A549 (cell line): ENCODE measurements at places on chromosomes 16 and 17. TPM values are rescaled to one million over a fixed set of nuclear protein-coding genes. Genes with fewer than 3 reads are reported as not detected.
A peak's percentile ranks its signal among the peaks of the same experiment; 100 is the strongest.

NTN3 gene
- polyA plus RNA-seq: 0.04 TPM in 1 of 3 replicates, not detected in the others

DNA sequence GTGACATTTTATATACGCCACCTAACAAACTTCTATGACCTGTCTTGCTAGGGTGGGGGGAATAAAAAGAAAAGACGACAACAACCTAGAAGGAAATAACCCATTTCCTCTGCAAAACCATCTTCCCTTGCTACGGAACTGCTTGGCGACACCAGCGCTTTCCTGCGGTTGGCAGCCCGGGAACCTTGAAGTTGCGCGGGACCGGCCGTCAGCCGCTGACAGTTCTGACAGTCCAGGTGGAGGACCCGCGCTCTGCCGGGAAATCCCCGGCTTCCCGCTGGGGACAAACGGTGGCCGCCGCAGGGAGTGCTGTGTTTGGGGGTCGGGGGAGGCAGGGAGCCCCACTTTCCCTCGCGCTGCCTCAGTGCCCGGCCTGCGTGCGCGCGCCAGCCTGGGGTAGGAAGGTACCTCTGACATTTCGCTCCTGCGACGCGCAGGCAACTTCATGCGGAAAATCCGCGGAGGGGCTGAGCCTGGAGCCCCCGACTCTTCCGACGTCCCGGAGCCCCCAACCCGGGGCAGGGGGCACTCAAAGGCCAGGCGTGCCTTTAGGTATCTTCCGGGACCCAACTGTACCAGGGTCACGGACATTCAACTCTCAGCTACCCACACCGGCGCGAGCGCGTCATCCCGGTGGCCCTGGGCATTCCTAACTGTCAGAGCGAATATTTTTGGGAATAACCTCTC, 516 bp downstream of the SLC16A6 start:
- no peak for DNase-seq

DNA sequence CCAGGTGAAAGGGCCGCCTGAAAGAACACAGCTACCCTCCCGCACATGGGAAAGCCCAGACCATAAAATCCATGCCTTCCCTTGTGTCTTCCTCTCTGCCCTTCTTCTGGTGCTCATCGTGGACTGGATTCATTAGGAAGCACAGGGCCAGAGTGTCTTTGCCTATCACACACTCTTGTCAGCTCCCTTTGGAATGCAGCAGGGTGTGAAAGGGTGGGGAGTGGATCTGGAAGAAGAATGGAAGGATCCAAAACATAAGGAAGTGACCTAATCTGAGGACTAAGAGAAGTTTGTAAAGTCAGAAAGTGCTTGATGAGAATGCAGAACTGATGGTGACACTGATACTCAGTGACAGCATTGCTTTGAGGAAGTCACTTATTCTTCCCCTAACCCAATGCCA, 1147.3 kb upstream of the GOT2 start:
- DNase-seq: peak; percentile 8

C16orf96 gene
- 0.01 to 0.03 TPM in 2 of 3 replicates, not detected in the other for polyA plus RNA-seq

DNA sequence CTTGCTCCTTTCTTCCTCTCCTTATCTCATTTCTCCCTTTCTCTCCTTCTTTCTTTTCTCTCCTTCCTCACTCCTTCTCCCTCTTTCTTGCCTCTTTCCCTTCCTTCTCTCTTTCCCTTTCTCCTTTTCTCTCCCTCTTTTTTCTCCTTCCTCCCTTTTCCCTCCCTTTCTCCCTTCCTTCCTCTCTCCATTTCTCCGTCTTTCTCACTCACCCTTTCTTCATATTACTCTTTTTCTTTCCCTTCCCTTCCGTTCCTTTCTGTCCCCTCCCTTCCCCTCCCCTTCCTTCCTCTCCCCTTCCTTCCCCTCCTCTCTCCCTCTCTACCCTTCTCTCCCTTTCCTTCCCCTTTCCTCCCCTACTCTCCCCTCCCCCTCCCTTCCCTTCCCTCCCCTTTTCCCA, 240.8 kb downstream of the HS3ST3B1 start:
- DNase-seq: no peak

DNA sequence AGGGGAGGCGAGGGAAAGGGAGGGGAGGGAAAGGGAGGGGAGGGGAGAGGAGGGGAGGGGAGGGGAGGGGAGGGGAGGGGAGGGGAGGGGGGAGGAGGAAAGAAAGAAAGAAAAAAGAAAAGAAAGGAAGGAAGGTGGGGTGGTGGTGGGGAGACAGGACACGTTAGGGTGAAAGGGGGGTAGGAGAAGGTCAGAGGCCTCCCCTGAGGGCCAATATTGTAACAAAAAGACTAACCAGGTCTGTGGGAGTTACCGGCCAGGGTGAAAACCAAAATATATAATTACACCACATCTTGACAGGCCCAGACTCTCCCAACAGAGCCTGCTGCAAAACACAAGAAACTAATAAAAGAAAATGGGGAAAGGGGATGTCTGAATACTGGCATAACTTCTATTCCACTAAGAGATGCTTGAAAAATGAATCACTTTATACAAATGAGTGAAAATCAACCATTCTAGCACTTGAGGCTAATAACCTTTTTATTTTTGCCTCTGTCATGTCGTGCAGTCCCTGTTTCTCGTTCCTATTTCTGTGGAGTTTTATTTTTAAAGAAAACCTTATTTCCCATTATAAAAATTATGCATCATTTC, 10.0 kb downstream of the WDR45B start:
- DNase-seq: no peak

DNA sequence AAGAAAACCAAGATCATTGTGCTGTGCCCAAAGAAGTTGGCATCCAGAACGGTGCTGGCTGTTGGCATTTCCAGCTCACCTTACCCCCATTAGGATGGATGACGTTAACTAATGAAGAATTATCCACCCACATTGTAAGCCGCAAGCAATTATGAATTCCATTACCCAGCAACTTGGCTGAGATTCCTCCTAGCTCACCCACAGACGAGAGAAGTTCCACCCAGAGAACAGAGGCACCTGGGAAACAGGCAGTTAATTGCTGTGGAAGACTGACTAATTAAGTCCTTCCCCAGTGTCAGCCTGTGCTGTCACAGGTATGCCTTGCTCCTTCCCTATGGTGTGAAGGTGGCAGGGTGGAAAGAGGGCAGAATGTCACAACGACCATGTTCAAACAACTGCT, 456.2 kb upstream of the CDH5 start:
- DNase-seq: no peak

DNA sequence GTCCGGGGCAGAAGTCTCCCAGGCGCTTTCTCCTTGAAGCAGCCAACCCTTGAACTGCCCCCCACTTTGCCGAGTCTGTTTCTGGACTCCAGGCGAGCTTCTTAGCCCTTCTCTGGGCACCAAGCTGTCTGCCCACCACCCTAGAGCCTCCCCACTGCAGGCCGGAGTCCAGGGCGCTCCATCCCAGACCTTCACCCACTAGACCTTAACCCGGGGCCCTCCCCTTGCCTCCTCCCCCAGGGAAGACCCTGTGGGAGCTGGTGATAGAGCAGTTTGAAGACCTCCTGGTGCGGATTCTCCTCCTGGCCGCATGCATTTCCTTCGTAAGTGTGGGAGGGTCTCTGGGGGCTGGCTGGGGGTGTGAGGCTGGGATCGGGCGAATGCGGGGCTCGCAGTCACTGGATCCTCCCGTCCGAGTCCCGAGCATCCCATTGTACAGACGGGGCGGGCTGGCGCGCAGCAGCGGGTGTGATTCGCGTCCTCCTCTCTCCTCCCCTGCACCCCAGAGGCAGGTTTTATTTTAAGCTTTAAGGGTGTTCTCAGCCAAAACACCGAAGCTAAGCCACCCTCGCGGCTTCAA, 1.1 kb downstream of the ATP2A1 start:
- no peak for DNase-seq

DNA sequence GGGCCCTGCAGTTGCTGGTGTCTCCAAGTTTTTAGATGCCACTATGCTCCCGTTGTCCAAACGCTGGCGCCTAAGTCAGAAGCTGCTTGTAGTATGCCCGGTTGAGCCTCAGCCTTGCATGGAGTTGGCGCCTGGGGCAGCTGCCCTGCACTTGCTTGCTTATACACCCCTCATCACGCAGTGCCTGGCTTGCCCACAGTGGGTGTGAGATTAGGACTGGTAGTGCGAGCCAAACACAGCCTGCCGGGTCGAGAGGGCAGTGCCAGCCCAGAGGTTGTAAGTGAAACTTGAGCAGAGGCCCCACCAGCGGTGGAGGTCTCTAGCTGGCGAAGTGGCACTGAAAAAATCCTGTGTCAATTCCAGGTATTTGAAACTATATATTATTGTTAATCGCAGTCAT, 90.3 kb downstream of the ITFG1 start:
- DNase-seq: no peak

GRCh38 chr16:19850131-19850817, 34.4 kb downstream of the GPRC5B start:
- no peak for DNase-seq

GRCh38 chr16:56409195-56409594, 16.1 kb downstream of the AMFR start:
- DNase-seq: peak; percentile 65

GRCh38 chr17:22242472-22242871, 550.1 kb downstream of the KCNJ18 start:
- no peak for DNase-seq

- DNase-seq: no peak
Observed at GRCh38 chr17:80603396-80603795, 58.8 kb downstream of the RPTOR start.

- peak; percentile 65 for DNase-seq
Observed at GRCh38 chr16:24253192-24253591, 2.9 kb upstream of the CACNG3 start.

GRCh38 chr17:78322327-78322857, 37.5 kb downstream of the SOCS3 start:
- no peak for DNase-seq

- DNase-seq: no peak
Observed at GRCh38 chr17:57396511-57396921, 140.2 kb downstream of the MSI2 start.

GRCh38 chr16:4239020-4239419, 2.9 kb downstream of the SRL start:
- DNase-seq: no peak

GRCh38 chr17:15398291-15398690, 56.9 kb upstream of the TEKT3 start:
- DNase-seq: no peak

DNA sequence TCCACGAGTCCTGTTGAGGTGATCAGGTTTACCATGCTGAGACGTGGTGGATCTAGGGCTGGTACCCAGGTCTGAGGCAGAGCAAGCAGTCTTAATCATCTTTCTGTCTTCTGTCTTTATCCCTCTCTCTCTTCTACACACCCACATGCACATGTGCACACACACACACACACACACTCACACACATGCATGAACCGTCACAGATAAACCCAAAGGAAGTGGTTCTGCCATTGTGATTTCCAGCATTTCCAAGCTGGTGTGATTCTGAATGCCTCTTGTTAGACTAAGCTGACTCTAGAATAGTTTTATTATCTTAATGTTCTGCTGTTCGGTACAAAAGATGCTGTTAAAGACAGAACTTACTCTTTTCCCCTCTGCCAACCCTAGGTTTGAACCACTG, 411.8 kb upstream of the SALL1 start:
- no peak for DNase-seq

CBLN1 gene
- polyA plus RNA-seq: 0.04 to 0.20 TPM (median 0.05 TPM) in 3 replicates

DNA sequence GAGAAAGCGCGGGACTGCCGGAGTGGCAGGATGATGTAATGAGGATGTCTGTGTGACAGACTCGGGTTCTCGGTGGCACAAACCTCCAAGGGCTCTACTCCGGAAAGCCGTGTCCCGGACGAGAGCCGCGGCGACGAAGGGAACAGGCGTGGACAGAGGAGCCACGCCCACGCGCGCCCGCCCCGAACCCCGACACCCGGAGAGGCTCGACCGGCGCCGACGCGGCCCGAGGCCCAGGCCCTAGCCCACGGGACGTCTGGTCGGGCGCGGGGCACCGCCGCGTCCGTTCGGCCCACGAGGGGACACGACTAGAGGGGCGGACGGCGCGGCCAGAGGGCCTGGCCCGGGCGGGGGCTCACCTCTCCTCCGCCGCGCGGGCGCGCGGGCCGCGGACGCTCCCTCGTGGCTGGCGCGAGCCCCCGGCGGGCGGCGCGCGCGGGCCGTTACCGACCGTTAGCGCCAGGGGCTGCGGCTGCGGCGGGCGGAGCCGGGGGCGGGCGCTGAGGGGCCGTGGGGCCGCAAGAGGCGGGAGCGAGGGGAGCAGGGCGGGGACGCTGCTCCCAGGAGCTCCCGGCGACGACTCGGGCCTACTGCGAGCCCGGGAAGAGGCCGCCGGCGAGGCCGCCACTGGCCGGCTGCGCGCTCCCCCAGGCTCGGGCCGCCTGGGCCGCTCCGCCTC, 2.1 kb upstream of the IRX5 start:
- DNase-seq: peak; percentile 23

- DNase-seq: no peak
Observed at GRCh38 chr17:77724876-77725615, 233.5 kb upstream of the TNRC6C start.

- no peak for DNase-seq
Observed at GRCh38 chr16:10206215-10206614, 24.0 kb upstream of the GRIN2A start.

- DNase-seq: no peak
Observed at GRCh38 chr16:54630284-54630967, 300.2 kb upstream of the IRX5 start.

CACNG5 gene
- 0.07 to 0.09 TPM in 2 of 3 replicates, not detected in the other for polyA plus RNA-seq

GRCh38 chr17:43839670-43840108, 6.7 kb upstream of the MPP3 start:
- peak; percentile 72 for DNase-seq

DNA sequence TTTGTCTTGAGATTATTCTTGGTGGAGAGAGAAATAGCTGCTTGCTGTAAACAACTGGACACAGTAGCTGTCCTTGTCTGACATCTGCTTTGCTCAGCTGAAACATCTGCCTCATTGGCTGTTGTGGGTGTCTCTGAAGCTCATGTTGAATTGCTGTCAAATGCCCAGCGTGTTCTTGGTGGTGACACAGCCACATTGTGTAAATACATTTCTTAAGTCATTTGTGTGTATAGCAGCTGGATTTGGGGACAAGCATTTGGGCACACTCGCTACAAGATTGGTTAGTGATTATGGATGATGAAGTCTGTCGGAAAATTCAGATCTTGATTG, 5.3 kb downstream of the FAM234A start:
- DNase-seq: no peak

GRCh38 chr17:28057731-28058246, 15.3 kb downstream of the NLK start:
- DNase-seq: no peak

GRCh38 chr16:88297178-88297720, 85.5 kb upstream of the ZNF469 start:
- no peak for DNase-seq

- DNase-seq: no peak
Observed at GRCh38 chr16:78929841-78930240, 670.7 kb downstream of the MAF start.

TEX19 gene
- 0.50 to 0.66 TPM (median 0.55 TPM) in 3 replicates for polyA plus RNA-seq

GRCh38 chr17:53017227-53017626, 805.5 kb upstream of the KIF2B start:
- DNase-seq: no peak

NLGN2 gene
- polyA plus RNA-seq: 17.6 to 27.9 TPM (median 27.5 TPM) in 3 replicates

- DNase-seq: no peak
Observed at GRCh38 chr16:85593494-85594221, 19.5 kb upstream of the GSE1 start.

DNA sequence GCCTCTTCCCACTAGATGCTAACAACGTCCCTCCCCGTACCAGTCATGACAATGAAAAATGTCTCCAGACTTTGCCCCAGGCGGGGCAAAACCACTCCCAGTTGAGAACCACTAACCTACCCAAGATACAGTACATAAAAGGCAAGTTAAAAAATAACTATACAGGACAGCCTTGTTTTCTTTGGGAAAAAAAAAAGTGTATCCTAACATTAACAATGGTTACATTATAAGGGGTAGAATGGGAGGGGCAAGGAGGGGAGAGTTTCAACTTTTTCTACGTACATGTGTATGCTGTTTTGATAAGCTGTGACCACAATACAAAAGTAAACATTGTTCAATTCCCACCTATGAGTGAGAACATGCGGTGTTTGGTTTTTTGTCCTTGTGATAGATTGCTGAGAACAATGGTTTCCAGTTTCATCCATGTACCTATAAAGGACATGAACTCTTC, 94.9 kb downstream of the TOX3 start:
- no peak for DNase-seq
